ENCODE measurements at places on chromosomes 7 and 10. TPM values are rescaled to one million over a fixed set of nuclear protein-coding genes. Genes with fewer than 3 reads are reported as not detected.

The MMD2 gene
- total RNA-seq: not detected

The AGAP3 gene
- total RNA-seq: 19.9 TPM

The SPDYE1 gene
- not detected for total RNA-seq

The NUTM2A gene
- total RNA-seq: 1.1 TPM

The RSU1 gene
- 179 TPM for total RNA-seq

The SCIN gene
- total RNA-seq: 0.37 TPM

The GFRA1 gene
- total RNA-seq: 46.3 TPM

The PRF1 gene
- not detected for total RNA-seq

- H3K27me3 ChIP-seq: no peaks in the 10 kb centered on the region
- H3K27ac ChIP-seq: no peak overlapping the region
- DNase-seq: no peak
- H3K4me1 ChIP-seq: no peaks in the 10 kb centered on the region
- no peak overlapping the region for H3K4me3 ChIP-seq
Measured at GRCh38 chr10:88428442-88428841, 154.7 kb downstream of the RNLS start.

- no peak overlapping the region for H3K4me3 ChIP-seq
- H3K27me3 ChIP-seq: no peaks in the 10 kb centered on the region
- no peaks in the 10 kb centered on the region for H3K36me3 ChIP-seq
- no peak overlapping the region for H3K27ac ChIP-seq
- DNase-seq: no peak
Measured at GRCh38 chr7:94442639-94443038, 47.9 kb downstream of the COL1A2 start.

DNA sequence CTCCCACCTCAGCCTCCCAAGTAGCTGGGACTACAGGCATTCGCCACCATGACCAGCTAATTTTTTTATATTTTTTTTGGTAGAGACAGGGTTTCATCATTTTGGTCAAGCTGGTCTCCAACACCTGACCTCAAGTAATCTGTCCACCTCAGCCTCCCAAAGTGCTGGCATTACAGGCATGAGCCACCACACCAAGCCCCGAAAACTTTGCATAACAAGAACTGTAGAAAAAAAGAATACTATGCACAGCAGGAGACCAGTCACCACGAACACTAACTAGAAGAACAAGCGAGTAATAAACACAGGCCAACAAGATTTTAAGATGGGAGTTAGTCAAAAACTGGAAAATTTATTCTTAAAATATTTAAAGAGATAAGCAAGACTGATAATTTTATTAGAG is 447.0 kb downstream of the ETV1 start:
- no peak overlapping the region for H3K4me3 ChIP-seq
- H3K36me3 ChIP-seq: no peaks in the 10 kb centered on the region
- no peaks in the 10 kb centered on the region for H3K4me1 ChIP-seq
- no peaks in the 10 kb centered on the region for H3K27me3 ChIP-seq
- no peak overlapping the region for H3K27ac ChIP-seq

- no peak overlapping the region for H3K27ac ChIP-seq
- DNase-seq: no peak
- H3K27me3 ChIP-seq: no peaks in the 10 kb centered on the region
- H3K36me3 ChIP-seq: no peaks in the 10 kb centered on the region
- H3K4me3 ChIP-seq: no peak overlapping the region
Measured at GRCh38 chr7:140168816-140169215, 8.0 kb downstream of the KDM7A start.

- no peak overlapping the region for H3K4me3 ChIP-seq
- H3K27ac ChIP-seq: no peak overlapping the region
- no peaks in the 10 kb centered on the region for H3K36me3 ChIP-seq
- no peak for DNase-seq
- no peaks in the 10 kb centered on the region for H3K4me1 ChIP-seq
Measured at GRCh38 chr7:156177422-156178055, 365.3 kb upstream of the SHH start.

DNA sequence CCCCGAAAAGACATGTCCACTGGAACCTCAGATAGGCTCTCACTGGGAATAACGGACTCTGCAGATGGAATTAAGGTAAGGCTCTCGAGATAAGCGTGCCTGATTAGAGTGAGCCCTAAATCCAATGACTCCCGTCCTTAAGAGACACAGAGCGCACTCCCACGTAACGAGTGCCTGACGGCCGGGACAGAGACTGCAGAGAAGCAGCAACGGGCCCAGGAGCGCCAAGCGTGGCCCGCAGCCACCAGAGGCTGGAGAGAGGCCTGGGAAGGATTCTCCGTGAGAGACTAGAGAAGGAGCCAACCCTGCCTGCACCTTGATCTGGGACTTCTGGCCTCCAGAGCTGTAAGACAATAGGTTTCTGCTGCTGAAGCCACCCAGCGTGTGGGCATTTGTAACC is 20.0 kb upstream of the TNRC18 start:
- no peaks in the 10 kb centered on the region for H3K27me3 ChIP-seq
- H3K4me3 ChIP-seq: no peak overlapping the region
- H3K27ac ChIP-seq: no peak overlapping the region
- no peaks in the 10 kb centered on the region for H3K36me3 ChIP-seq

- no peak overlapping the region for H3K27ac ChIP-seq
- no peaks in the 10 kb centered on the region for H3K4me1 ChIP-seq
- DNase-seq: no peak
- H3K36me3 ChIP-seq: no peaks in the 10 kb centered on the region
- no peak overlapping the region for H3K4me3 ChIP-seq
Measured at GRCh38 chr10:121104476-121105111, 253.4 kb downstream of the WDR11 start.

- no peak overlapping the region for H3K27ac ChIP-seq
- H3K36me3 ChIP-seq: no peaks in the 10 kb centered on the region
- peaks cover 11% of the 10 kb centered on the region for H3K4me1 ChIP-seq
- peaks cover 73% of the 10 kb centered on the region for H3K27me3 ChIP-seq
- H3K4me3 ChIP-seq: peak overlapping the region; percentile 45
- DNase-seq: peak; percentile 9
Measured at GRCh38 chr7:20797462-20798080, 10.9 kb upstream of the SP8 start.

GRCh38 chr10:49398000-49398861 is 2.3 kb upstream of the DRGX start:
- peak; percentile 36 for DNase-seq
- H3K27ac ChIP-seq: no peak overlapping the region
- peaks cover 4% of the 10 kb centered on the region for H3K4me1 ChIP-seq
- no peak overlapping the region for H3K4me3 ChIP-seq

DNA sequence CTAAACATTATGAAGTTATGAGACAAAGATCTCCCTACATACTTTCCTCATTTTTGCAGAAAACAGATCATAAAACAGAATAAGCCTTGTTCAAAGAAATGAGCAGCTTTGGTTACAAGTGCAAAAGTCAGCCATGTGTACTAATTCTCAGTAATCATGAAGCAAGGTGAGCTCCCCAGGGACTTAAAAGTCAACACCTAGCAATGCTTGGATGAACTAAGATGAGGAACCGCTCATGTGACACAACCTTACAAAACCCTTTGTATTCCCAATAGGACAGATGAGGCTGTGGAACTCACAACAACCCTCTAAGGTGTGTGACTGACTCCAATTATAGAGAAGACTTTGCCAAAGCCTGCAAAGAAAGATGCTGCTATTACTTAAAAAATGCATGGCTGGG is 154.5 kb downstream of the SLC25A13 start:
- no peaks in the 10 kb centered on the region for H3K27me3 ChIP-seq
- no peak for DNase-seq
- peaks cover 14% of the 10 kb centered on the region for H3K4me1 ChIP-seq
- no peak overlapping the region for H3K27ac ChIP-seq

DNA sequence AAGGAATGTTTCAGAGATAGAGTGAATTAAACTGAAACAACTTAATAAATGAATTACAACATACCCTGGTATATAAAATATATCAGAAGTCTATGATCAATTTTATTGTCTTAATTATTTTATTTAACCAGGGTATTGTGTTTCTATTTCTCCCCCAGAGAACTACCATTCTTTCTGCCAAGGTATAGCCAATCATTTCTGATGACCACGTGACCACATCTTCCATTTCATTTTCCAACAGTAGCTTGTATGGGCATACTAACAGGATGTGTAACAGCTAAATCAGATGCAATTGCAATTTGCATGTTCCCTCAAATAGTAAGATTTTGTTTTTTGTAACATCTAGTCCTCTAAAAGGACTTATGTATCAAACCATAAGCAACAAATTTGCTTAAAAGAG is 123.9 kb upstream of the COL1A2 start:
- H3K36me3 ChIP-seq: no peaks in the 10 kb centered on the region
- H3K27ac ChIP-seq: no peak overlapping the region
- DNase-seq: no peak
- H3K4me3 ChIP-seq: no peak overlapping the region
- H3K27me3 ChIP-seq: no peaks in the 10 kb centered on the region

DNA sequence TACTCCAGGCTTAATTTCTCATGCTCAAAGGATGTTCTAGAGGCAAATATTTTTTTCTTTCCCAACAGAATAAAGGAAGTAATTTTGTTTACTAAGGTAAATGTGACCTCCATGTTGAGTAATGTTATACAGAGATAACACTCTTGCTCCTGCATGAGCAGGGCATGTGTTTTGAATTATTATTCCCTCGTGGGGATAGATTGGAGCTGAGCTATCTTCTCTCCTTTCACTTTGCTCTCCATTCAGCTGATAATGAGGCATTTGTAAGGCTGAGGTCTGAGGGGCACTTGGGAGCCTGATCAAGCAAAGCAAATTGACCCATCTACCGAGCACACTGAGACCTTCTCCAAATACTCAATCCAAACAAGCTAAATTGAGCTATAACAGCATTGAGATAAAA is 50.7 kb upstream of the GHITM start:
- DNase-seq: no peak
- H3K27me3 ChIP-seq: no peaks in the 10 kb centered on the region
- H3K4me3 ChIP-seq: no peak overlapping the region

DNA sequence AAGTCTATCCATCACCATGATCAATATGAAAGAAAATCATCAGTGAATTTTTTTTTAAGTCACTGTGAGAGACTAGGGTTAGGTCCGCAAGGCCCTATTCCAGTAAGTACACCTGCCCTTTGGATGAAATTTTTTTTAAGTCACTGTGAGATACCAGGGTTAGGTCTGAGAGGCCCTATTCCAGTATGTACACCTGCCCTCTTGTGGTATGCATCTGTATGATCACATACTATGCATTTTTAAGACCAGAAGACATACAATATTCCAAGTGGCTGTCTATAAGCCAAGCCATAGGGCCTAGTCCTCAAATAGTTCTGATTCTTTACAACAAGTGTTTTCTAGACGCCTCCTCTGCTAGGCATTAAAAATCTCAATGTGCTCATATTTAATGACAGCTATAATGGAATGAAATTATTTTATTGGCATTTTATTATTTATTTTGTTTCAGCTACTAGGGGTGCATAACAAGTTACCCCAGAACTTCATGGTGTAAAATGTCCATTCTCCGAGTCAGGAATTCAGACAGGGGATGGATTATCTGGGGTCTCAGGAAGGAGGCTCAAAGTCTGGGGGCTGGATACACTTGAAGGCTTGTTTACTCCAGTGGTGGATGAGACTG is 53.1 kb downstream of the TEX36 start:
- H3K4me3 ChIP-seq: no peak overlapping the region
- H3K4me1 ChIP-seq: no peaks in the 10 kb centered on the region
- peaks cover 11% of the 10 kb centered on the region for H3K27me3 ChIP-seq
- H3K36me3 ChIP-seq: no peaks in the 10 kb centered on the region
- DNase-seq: no peak

DNA sequence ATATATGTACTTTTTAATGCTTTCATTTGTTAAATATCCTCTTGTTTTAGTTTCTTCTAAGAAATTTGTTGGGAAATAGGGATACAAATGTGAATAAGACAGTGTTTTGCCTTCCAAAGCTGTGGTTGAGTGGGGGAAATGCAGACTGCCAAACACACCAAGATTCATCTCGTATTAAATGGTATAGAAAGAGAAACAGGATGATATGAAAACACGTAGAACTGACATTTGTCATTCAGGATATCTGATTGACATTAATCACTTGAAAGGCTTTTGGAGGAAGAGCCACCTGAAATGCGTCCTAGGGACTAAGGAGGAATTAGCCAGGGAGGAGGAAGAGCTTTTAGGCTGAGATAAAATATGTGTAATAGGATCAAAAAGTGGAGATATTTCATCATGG is 287.4 kb upstream of the SEMA3C start:
- no peaks in the 10 kb centered on the region for H3K36me3 ChIP-seq
- H3K27me3 ChIP-seq: no peaks in the 10 kb centered on the region
- no peak for DNase-seq
- no peak overlapping the region for H3K4me3 ChIP-seq
- H3K27ac ChIP-seq: no peak overlapping the region

DNA sequence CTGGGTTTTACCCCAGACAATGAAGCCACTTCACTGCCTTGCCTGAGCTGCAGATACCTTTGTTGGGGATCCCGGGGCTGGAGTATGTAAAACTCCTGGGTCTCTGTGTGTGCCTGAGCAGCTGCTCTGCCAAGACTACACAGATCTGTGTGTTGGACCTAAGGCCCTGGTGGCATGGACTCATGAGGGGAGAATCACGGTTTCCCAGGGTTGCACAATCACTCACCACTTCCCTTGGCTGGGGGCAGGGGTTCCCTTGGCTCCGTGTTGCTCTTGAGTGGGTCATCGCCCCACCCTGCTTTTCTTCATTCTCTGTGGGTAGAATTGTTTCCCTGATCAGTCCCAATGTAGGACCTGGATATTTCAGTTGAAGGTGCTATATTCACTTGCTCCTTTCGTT is 13.9 kb upstream of the TBATA start:
- H3K36me3 ChIP-seq: no peaks in the 10 kb centered on the region
- no peak overlapping the region for H3K27ac ChIP-seq
- H3K27me3 ChIP-seq: peaks cover 3% of the 10 kb centered on the region
- DNase-seq: no peak

GRCh38 chr10:32077896-32078485 is 21.8 kb upstream of the KIF5B start:
- peak; percentile 50 for DNase-seq
- H3K4me1 ChIP-seq: peaks cover 7% of the 10 kb centered on the region
- no peak overlapping the region for H3K4me3 ChIP-seq
- H3K27ac ChIP-seq: no peak overlapping the region
- no peaks in the 10 kb centered on the region for H3K36me3 ChIP-seq

DNA sequence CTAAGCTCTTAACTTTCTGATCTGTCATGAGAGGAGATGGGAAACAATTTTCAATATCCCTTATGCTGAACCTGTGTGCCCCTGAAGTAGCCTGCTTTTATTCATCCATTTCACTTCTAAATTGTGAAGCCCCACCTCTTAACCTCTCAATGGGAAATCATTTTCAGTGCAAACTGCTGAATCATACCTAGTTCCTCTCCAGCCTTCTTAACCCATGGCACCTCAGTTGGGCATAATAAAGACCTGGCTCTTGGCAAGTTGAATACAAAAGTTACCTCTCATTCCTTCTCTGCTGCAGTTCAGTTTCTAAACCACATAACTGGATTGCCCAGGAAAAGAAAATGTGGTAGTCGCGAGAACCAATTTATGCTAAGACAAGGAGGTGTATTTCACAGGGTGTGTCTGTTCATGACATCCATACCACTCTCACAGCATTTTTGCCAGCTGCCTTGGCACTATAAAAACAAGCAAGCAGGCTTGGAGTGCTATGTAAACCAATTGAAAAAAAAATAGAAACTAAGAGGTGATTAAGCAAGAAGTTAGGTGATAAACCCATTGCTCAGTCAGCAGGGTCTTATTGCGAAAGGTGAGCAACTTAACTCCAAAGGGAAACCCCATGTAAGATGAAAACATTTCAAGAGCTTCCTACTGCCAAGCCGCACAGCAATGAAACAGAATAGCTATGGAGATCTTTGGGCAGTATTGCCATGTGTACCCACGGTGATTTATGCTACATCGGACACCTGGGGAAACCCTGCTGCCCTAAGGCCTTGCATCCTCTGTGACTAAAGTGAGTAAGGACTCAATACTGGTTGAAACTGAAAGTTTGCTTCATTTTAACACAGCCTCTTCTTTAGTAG is 57.0 kb upstream of the DKK1 start:
- H3K27me3 ChIP-seq: no peaks in the 10 kb centered on the region
- H3K27ac ChIP-seq: no peak overlapping the region
- DNase-seq: no peak
- H3K36me3 ChIP-seq: no peaks in the 10 kb centered on the region
- H3K4me3 ChIP-seq: no peak overlapping the region
